ENCODE measurements at places on chromosomes 2 and 18.

DNA sequence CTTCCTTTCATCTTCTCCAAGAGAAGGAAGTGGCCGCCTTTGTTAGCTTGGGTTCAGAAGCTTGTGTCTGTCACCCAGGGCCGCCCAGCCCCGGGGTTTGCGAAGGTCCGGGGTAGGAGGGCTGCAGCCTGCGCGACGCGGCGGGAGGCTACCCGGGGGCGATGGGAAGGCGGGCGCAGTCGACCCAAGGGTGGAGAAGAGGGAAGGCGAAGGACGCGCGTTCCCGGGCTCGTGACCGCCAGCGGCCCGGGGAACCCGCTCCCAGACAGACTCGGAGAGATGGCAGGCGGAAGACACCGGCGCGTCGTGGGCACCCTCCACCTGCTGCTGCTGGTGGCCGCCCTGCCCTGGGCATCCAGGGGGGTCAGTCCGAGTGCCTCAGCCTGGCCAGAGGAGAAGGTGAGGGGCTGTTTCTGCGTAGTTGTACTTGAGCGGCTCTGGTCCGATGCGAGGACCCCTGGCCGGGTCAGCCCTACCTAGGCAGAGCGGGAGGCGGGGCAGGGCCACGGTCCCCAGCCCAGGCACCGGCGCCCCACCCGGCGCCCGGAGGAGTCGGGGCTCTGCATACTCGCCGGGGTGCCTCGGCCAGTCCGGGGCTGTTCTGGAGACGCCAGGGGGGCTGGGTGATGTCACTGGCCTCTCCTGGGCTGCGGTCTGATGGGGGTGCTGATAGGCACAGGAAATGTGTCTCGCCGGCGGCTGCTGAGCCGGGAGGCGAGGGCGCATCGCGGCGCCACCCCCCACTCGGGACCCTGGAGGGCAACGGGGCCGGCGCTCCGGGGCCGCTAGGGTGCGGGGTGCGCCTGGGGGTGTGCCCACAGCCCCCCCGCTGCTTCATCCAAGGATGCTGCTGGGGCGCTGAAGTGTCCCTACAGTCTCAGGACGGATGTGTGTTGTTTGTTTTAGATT lies at the start of gene QPCT:
QPCT (plus strand) TSS at position 178 of the 909 bp plus-strand sequence; CDS start at position 280, 102 bp downstream.
- DNase-seq: peak; percentile 52

DNA sequence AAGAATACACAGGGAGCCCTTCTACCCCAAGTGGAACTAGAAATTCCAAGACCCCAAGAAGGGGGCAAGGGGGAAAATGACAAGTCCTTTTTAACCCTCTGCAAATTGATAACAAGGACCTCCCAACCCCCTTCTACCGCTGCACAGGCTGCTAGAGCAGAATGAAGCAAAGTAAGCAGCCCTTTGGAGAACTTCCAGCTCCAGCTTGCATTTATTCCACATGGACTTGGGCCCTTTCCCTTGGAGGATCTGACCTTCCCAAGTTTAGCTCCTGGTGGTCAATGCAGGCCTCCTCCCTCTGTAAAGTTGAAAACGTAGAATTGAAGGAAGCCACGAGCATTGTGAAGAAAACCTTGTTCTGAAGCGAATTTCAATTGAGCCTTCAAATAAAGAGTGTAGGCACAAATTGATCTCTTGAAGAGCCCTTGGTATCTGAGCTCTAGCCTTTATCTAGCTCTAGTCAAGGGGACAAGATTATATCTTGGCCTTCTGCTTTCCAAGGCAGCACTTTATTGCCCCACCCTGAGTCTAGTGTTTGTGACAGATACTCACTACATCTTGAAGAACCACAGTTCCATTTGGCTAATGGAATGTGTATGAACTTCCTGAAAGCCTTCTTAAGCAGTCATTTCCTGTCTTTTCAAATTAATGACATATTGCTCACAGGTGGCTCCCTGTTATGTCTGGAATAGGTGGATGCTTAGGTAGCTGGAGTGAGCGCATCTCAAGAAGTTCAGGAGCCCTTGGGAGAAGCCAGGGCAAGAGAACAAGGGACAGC lies 37.2 kb downstream of the SLC14A2 start:
- peak; percentile 52 for DNase-seq

GRCh38 chr2:174595116-174595809 lies 2.3 kb downstream of the WIPF1 start:
- DNase-seq: no peak

DNA sequence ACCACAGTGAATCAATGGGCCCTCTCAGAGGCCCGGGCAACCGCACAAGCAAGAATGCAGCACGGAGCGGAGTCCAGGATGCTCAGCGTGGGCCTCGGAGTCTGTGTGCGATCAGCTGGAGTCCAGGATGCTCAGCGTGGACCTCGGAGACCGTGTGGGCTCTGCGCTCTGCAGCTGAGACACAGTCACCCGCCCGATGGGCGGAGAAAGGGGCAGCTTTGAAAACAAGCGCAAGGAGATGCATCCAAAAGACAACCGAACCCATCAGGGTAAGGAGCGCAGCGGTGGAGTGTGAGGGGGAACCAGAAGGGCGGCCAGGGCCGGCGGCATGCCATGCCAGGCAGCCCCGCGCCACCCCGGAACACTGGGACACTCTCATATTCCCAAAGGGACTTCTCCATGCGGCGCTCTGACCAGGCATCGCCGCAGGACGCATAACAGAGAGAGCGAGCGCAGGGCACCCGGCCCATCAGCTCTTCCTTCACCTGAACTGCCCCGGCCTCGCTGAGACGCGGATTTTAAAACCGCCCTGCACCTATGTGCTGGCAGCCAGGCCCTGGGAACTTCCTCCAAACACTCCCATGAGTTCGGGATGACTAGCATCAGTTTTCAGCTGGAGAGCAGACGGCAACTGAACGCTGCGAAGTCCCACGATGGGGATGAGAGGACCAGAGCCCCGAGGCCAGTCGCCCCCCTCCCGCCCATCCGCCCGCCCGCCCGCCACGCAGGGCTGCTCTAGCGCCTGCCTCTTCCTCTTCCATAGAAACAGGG lies 44.7 kb downstream of the MC5R start:
- no peak for DNase-seq

Measured in left lobe of liver (tissue), 2 donors.